Adipose tissue (tissue), 3 donors: ENCODE measurements at places on chromosomes 1 and 21. TPM values are rescaled to one million over a fixed set of nuclear protein-coding genes. Genes with fewer than 3 reads are reported as not detected.

Gene CD1B
- polyA plus RNA-seq = not detected

Gene ZC3H12A
- 104 TPM for polyA plus RNA-seq

Gene SAMD11
- 1.2 TPM for polyA plus RNA-seq

Gene ANGPTL3
- polyA plus RNA-seq = 0.05 TPM

Gene RGS8
- polyA plus RNA-seq = 0.11 TPM

Gene HPDL
- 0.22 TPM for polyA plus RNA-seq

Gene TLCD4
- 1.9 TPM for polyA plus RNA-seq

Gene PTPRC
- polyA plus RNA-seq = 12.6 TPM

Gene F3
- polyA plus RNA-seq = 95.5 TPM

Gene FAM110D
- 13.4 TPM for polyA plus RNA-seq

Gene HSD3B2
- polyA plus RNA-seq = 0.13 TPM

Gene TSPAN2
- 4.3 TPM for polyA plus RNA-seq

Gene MYOC
- polyA plus RNA-seq = 2.9 TPM

Gene KRTAP7-1
- polyA plus RNA-seq = not detected

Gene DMRTA2
- polyA plus RNA-seq = not detected

Gene SRGAP2B
- polyA plus RNA-seq = 15.5 TPM

Gene OR10K2
- polyA plus RNA-seq = not detected

Gene SPRR5
- not detected for polyA plus RNA-seq

Gene CCDC28B
- 4.1 TPM for polyA plus RNA-seq

Gene FBXO2
- 2.7 TPM for polyA plus RNA-seq

Gene TTLL7
- polyA plus RNA-seq = 2.6 TPM

Gene KRTAP8-1
- polyA plus RNA-seq = not detected

Gene ARHGAP30
- 9.8 TPM for polyA plus RNA-seq

Gene HPCAL4
- polyA plus RNA-seq = 1.8 TPM

Gene WDTC1
- 19.5 TPM for polyA plus RNA-seq

Gene AK2
- 60.1 TPM for polyA plus RNA-seq

Gene OR2L8
- polyA plus RNA-seq = not detected

Gene TCEA3
- polyA plus RNA-seq = 19.1 TPM

Gene PALMD
- polyA plus RNA-seq = 9.8 TPM

Gene PRAMEF27
- not detected for polyA plus RNA-seq

Gene UQCRH
- 624 TPM for polyA plus RNA-seq

Gene KCNA2
- 0.45 TPM for polyA plus RNA-seq

Gene RNF187
- polyA plus RNA-seq = 29.5 TPM

Gene KCNT2
- 0.33 TPM for polyA plus RNA-seq

Gene APCS
- polyA plus RNA-seq = not detected

Gene CLDN14
- polyA plus RNA-seq = not detected

Gene MIXL1
- polyA plus RNA-seq = not detected

Gene SMCP
- polyA plus RNA-seq = not detected

Gene CNKSR1
- polyA plus RNA-seq = 13.7 TPM

Gene NKAIN1
- polyA plus RNA-seq = 0.03 TPM

Gene DCST2
- 0.67 TPM for polyA plus RNA-seq

Gene KRTAP21-3
- polyA plus RNA-seq = not detected

Gene PTTG1IP
- polyA plus RNA-seq = 111 TPM

Gene RGS18
- polyA plus RNA-seq = 2.4 TPM

Gene OR6K3
- not detected for polyA plus RNA-seq

Gene TFF1
- polyA plus RNA-seq = 931 TPM

Gene RGS16
- polyA plus RNA-seq = 22.2 TPM

Gene FLG2
- not detected for polyA plus RNA-seq

Gene PRR9
- 1.0 TPM for polyA plus RNA-seq

Gene KAZN
- polyA plus RNA-seq = 13.7 TPM

Gene CRYZ
- polyA plus RNA-seq = 30.2 TPM

Gene CD101
- 1.1 TPM for polyA plus RNA-seq

Gene UBASH3A
- polyA plus RNA-seq = 0.14 TPM

Gene ETNK2
- polyA plus RNA-seq = 11.1 TPM

Gene C1QC
- polyA plus RNA-seq = 46.8 TPM

Gene AGT
- 21.5 TPM for polyA plus RNA-seq

Gene PTGER3
- 7.4 TPM for polyA plus RNA-seq

Gene TRIM45
- 1.2 TPM for polyA plus RNA-seq
